ENCODE measurements at places on chromosomes 7 and 10. TPM values are rescaled to one million over a fixed set of nuclear protein-coding genes. Genes with fewer than 3 reads are reported as not detected.

- no peak for DNase-seq
These were observed 32.5 kb downstream of the ARHGAP22 start for GRCh38 chr10:48572414-48572813.

- DNase-seq, result peak; percentile 7
These were observed 856 bp downstream of the ARHGAP21 start for GRCh38 chr10:24722676-24723385.

Gene TBC1D12
- 23.5 TPM for total RNA-seq

Gene LRRTM3
- 1.6 TPM for total RNA-seq

Gene RBP3
- not detected for total RNA-seq

Gene CYP2C9
- 2.4 TPM for total RNA-seq
